ENCODE measurements at places on chromosomes 13 and 19.
A peak's percentile ranks its signal among the peaks of the same experiment; 100 is the strongest.

DNA sequence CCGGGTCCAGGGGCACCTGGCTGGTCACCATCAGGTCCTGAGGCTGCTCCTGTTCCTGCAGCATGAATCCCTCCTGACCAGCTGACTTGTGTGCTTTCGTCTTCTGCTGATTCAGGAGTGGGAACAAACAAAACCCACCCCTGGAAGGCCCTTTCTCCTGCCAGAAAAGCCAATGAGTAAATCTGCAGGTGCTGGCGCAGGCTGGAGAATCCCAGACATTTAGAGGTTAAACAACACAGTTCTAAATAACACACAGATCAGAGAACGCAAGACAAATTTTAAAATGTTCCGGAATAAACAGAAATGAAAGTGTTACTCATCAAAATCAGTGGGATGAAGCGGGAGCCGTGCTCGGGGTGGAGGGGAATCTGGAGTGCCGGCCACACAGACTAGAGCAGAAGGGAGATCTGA, 60.6 kb upstream of the C13orf46 start:
- DNase-seq, result no peak

- no peak for DNase-seq
Observed at GRCh38 chr19:20925481-20925880, 2.4 kb downstream of the ZNF85 start.

- no peak for DNase-seq
Observed at GRCh38 chr19:53463263-53463662, 4.3 kb upstream of the ZNF813 start.

DNA sequence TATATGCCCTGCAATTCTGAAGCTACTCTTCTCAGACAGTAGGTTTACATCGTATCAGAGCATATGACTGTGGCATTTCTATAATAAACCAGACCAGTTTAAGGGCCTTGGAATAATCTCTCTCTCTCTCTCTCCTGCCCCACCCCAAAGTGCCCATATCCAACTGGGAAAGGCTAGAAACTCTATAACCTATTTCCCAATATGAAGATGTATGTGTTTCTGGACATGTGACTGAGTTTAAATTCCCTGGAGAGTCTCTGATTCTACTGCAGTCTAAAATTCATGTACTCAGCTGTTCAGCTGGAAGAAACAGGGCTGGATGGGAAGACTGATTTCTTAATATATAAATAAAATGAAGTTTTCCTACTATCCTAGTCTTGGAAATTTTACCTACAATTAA, 91.9 kb upstream of the MBNL2 start:
- DNase-seq, result no peak

DNA sequence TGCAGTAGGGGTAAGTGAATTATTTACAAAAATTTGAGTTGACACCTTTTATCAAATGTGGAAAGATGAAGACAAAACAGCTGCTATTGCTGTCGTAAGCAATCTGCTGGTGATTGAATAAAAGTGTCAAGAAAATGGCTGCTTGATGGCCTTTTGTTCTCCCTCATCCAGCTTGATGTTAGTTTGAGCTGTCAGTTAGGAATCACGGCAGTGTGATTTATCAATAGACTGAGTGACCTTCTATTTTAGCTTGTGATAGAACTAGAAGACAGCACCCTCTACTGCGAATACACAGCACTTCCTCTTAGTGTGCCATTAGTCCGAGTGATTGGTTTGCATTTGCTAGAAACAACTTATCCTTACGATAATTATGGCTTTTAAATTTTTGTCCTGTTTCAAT, 76.3 kb downstream of the MZT1 start:
- DNase-seq, result no peak

DNA sequence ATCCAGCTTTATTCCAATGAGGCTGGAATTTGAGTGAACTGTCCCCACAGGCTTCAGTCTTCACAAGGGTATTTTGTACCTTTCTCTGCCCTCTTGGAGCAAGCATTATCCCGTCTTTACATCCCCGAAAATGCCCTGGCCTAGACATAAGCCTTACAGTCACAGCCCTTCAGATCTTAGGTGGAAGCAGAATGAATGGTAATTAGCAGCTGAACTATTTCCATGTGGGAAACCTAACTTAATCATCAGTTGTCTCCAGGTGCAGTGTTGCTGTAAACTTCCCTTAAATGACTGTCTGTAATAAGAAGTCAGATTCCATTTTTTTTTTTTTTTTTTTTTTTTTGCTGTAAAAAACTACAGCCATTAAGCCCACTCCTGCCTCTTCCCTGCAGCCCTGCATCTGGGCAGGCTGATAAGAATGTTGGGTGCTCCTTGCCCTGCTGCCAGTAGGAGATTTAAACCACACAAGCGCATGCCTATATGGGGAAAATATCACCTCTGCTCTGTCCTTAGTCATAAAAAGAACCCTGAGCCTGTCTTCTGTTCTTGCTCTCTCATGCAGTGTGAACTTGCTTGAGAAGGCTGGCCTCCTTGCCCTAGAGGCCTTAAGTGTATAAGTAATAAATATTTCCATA, 426.8 kb upstream of the SLITRK5 start:
- no peak for DNase-seq

DNA sequence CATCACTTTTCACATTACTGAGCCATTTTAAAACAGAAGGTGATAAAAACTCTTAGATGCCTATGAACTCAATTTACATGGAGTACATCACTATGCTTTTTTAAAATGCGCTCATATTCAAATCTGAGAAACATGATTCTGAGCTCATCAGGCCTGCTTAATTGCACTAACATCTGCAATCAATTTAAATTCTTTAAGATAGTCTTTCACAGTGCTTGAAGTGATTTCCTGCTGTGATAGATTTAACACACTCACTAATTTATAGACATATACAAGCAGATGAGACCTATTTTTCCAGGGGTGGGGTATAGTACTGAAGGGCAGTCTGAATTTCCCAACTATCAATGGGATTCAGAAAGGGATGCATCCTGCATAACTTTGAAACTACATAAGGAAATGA, 82.9 kb downstream of the DIAPH3 start:
- DNase-seq, result no peak

DNA sequence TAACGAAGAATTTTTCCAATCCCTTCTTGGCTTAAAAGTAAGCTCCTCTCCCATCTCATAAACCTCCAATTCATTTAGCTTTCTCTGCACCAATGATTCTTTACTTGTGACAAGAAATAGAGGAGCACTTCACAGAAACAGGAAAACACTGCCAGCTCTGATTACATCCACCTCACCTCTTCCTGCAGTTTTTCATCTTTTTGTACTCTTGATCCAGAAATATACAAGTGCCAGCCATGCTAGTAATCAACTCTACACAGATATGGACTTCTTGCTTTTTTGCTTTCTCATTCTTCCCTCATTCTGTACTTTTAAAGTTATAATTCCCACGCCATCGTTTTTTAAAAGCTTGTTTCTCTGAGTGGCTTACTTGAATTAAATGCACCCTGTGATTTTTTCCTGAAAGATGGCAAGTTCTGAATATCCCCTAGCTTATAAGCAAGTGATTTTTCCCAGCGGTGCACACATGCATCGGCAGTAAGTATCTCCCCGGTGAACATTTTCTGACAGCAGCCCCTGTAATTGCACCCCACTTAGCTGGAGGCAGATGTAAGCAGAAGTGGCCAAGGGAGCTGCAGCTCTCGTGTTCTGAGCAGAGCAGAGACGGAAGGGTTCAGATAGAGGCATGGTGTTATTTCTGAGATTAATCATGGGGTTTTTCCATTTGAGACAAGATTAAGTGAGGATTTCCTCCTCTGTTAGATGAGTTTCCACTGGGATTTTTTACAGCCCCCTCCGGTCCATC, 340.7 kb downstream of the SLC7A1 start:
- no peak for DNase-seq

DNA sequence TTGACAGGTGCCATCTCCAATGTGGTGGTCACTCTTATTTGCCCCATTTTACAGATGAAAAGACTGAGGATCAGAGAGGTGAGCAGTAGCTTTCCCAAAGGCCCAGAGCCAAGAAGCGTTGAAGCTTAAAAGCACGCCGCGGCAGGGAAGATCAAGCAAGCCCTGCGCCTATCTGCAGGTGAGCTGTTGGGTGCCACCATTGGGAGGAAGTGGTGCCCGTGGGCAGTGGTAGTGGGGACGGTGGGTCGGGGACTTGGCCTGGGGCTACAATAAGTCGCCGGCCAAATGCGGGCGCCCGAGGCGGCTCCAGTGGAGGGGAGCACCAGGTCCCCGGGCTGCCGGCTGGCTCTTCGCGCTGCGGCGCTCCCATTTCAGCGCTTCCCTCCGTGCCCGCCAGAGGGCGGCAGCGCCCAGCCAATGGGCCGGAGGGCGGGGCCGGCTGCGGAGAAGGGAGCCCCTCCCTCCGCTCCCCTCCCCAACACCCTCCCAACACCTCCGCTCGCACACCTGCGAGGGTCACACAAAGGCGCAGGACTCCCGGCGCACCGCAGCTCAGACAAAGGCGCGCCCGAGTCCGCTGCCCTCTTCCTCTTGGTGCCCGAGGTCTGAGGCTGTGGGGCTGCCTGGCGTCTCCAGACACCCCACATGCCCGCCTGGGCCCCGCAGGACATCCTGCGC, 744 bp upstream of the POU2F2 start:
- DNase-seq, result peak; percentile 56

DNA sequence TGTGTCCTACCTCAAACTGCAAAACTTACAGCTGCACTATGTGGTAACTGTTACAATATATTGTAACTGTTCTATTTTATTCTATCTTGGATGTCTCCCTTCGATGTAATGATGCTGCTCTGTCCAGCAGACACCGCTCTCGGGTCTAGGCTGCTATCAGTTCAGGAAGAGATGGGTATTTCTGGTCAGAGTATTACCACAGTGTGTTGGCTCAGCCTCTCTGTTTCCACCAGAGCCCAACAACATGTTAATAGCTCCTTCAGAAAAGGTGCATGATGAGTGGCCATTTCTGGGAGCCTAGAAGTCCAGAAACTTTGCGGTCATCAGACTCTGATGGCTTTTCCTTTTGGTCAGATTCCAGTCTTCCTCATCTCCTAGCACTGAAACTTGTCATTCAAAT, 35.9 kb upstream of the IGFL1 start:
- DNase-seq, result no peak

GRCh38 chr13:107351305-107351704, 783.4 kb upstream of the ARGLU1 start:
- DNase-seq, result no peak

- no peak for DNase-seq
Observed at GRCh38 chr13:73849292-73849691, 284.9 kb downstream of the KLF12 start.

DNA sequence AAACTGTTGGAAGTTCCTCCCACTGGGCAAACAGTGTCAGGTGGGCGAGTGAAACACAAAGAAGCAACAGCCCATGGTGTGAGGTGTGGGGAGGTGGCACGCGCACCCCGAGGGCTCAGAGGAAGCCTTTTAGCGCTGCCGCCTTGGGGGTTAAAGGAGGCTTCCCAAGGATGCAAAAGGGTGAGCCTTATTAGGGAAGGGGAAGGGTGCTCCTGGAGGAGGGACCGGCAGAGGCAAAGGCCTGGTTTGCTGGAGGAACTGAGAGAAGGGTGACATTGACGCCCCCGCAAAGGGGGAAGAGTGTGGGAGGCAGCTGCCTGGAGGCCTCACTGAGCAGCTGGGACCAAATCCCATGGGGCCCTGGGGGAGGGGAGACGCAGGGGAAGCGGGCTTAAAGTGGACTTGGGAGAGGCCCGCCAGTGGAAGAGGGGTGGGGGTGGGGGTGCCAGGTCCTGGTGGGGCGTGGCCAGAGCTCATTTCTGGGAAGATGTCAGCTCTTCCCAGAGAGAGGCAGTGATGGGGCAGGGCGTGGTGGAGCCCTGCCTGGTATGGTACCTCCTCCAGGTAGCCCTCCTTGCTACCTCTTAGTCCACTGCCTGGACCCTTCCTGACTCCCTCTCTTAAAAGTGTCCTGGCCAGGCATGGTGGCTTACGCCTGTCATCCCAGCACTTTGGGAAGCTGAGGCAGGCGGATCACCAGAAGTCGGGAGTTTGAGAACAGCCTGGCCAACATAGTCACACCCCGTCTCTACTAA, 12.0 kb upstream of the FCHO1 start:
- no peak for DNase-seq

GRCh38 chr19:30806311-30806710, 434.1 kb downstream of the ZNF536 start:
- no peak for DNase-seq

DNA sequence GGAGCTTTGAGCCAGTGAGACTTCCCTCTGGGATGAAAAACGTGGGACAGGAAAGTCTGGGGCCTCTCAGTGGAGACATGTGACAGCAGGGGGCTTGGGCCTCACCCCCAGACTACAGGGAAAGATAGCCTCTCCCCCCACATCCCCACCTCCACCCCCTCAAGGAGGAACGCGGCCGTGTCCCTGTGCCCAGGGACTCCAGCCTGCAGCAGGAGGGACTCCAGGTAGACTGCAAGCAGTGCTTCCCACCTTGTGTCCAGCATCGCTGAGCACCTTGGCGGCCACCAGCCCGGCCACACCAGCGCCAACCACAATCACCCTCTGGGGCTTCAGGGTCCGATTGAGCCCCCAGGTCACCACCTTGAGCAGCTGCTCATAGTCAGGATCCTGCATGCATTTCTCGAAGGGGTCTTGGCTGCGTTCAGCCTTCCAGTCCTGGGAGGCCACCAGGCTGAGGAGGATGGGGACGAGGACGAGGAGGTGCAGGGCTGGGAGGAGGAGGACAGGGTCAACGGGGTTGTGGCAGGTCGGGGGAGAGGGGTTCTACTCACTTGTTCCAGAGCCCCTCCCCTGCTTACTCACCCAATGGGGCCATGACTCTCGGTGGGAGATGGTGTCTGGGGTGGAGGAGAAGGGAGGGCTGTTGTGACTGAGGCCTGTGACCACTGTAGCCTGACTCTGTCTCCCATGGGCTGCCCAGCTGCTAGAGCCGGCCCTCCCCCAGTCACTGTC, 955 bp downstream of the IL4I1 start:
- no peak for DNase-seq

DNA sequence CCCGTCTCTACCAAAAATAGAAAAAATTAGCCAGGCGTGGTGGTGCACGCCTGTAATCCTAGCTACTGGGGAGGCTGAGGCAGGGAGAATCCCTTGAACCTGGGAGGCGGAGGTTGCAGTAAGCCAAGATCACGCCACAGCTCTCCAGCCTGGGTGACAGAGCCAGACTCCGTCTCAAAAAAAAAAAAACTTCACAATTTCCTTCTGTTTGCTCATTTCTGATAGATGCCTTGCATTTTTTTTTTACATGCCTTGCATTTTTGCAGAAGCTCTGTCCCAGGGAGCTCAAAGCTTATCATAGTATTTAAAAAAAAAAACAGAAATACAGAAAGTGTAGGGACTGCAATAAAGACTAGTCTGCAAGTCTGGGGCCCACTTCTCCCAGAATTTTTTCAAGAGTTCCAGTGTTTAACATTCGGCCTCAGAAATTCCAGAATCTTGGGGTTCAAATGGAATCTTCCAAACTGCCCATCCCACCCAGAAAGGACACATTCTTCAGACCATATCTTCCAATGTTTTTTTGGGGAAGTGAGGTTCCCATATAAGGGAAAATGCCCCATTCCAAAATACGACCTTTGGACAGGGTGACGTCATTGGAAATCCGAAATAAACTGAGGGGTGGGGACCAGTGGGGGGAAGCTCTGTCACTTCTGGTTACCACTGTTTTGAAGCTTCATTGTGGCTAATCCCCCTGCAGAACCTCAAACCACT, 17.2 kb upstream of the RAB8A start:
- DNase-seq, result no peak

GRCh38 chr19:38836159-38836982, 4.8 kb upstream of the ECH1 start:
- DNase-seq, result no peak

- DNase-seq, result no peak
Observed at GRCh38 chr19:34265221-34265650, 10.9 kb downstream of the GARRE1 start.

- peak; percentile 63 for DNase-seq
Observed at GRCh38 chr19:8311461-8312260, 3.5 kb upstream of the CD320 start.
